GM04504 (cell line): ENCODE measurements at places on chromosomes 2 and 18.

DNA sequence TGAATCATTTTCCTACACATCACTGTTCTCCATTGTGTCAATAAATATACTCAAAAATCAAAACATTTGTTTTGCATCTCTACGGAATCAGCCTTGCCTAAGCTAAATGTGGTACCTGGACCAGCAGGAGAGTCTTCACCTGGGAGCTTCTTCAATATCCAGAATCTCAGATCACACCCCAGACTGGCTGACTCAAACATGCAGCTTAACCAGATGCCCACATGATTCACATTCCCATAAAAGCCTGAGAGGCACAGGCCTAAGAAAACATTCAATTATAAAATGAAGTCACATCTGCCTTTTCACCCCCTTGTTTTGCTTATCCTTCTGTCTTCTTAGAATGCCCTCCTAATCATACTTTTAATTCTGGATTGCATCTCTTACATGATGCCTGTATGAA is 1045.5 kb upstream of the NXPH2 start:
- DNase-seq: no peak

GRCh38 chr18:77148289-77148688 is 15.7 kb upstream of the MBP start:
- DNase-seq: no peak

DNA sequence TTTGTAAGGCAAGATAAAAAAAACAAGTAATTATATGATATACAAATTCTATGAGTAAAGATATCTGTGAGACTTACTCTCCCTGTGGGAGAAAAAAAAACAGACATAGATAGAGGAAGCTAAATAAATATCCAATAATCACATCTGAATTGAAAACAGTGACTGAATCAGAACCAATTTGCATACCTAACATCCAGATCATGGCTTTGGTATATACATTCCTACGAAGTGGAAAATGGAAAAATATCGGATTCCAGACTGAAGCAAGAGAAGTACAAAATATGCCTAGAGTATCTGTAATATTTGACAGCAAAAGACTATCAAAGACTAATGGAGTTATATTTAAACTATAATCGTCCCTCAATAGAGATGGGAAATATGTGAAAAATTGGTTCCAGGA is 1108.1 kb upstream of the CHAC2 start:
- DNase-seq: no peak

GRCh38 chr2:74831693-74832530 is 2.0 kb upstream of the HK2 start:
- no peak for DNase-seq

GRCh38 chr2:127388423-127389164 is 819 bp upstream of the MAP3K2 start:
- no peak for DNase-seq

- no peak for DNase-seq
Measured at GRCh38 chr2:239695106-239695727, 294.4 kb upstream of the HDAC4 start.

- DNase-seq: no peak
Measured at GRCh38 chr2:229870903-229871656, 50.7 kb downstream of the TRIP12 start.

- no peak for DNase-seq
Measured at GRCh38 chr2:212539072-212539880, 674 bp upstream of the ERBB4 start.

GRCh38 chr2:145558617-145559350 is 1038.9 kb upstream of the ZEB2 start:
- DNase-seq: no peak

GRCh38 chr2:158795195-158795924 is at the start of gene DAPL1:
Gene DAPL1, plus strand, starts transcription at chr2:158795317. Its CDS starts 56 bp downstream, at chr2:158795373.
- DNase-seq: no peak
